ENCODE measurements at places on chromosomes 4 and X. TPM values are rescaled to one million over a fixed set of nuclear protein-coding genes. Genes with fewer than 3 reads are reported as not detected.

Gene RAP1GDS1
- total RNA-seq: 41.6 TPM

Gene GAB3
- 8.0 TPM for total RNA-seq

Gene GSX2
- total RNA-seq: not detected

Gene CXCL6
- total RNA-seq: 2.2 TPM

Gene UGT8
- 4.3 TPM for total RNA-seq

Gene CT83
- not detected for total RNA-seq

Gene CDKL2
- total RNA-seq: 2.1 TPM

Gene LRCH2
- total RNA-seq: 2.7 TPM

Gene ASB5
- not detected for total RNA-seq

Gene SPANXB1
- not detected for total RNA-seq

Gene VCX
- not detected for total RNA-seq

Gene XAGE3
- total RNA-seq: not detected

Gene PRKG2
- 0.82 TPM for total RNA-seq

Gene SRPX2
- 61.9 TPM for total RNA-seq

Gene UGT2B10
- total RNA-seq: not detected

Gene BEX3
- 239 TPM for total RNA-seq

Gene EVC
- 58.6 TPM for total RNA-seq

Gene FHIP1A
- total RNA-seq: 1.3 TPM

Gene ADAM29
- total RNA-seq: not detected

Gene SLC25A6
- 312 TPM for total RNA-seq

Gene PDE6B
- total RNA-seq: 0.39 TPM

Gene SOD3
- total RNA-seq: 0.58 TPM

Gene APLN
- total RNA-seq: 1,492 TPM

Gene PLK4
- 9.1 TPM for total RNA-seq
